ENCODE measurements at places on chromosomes 2 and 18. TPM values are rescaled to one million over a fixed set of nuclear protein-coding genes. Genes with fewer than 3 reads are reported as not detected.

Gene FAM237A
- polyA plus RNA-seq: not detected

Gene LYG1
- polyA plus RNA-seq: 2.4 TPM

Gene SLC38A11
- 0.15 TPM for polyA plus RNA-seq

Gene TUBA3E
- not detected for polyA plus RNA-seq

Gene POTEC
- polyA plus RNA-seq: not detected

Gene CD8B2
- not detected for polyA plus RNA-seq

Gene DCC
- polyA plus RNA-seq: 0.14 TPM

Gene SCYGR7
- not detected for polyA plus RNA-seq

GRCh38 chr2:100031604-100032003 is 110.8 kb downstream of the AFF3 start:
- DNase-seq: no peak

DNA sequence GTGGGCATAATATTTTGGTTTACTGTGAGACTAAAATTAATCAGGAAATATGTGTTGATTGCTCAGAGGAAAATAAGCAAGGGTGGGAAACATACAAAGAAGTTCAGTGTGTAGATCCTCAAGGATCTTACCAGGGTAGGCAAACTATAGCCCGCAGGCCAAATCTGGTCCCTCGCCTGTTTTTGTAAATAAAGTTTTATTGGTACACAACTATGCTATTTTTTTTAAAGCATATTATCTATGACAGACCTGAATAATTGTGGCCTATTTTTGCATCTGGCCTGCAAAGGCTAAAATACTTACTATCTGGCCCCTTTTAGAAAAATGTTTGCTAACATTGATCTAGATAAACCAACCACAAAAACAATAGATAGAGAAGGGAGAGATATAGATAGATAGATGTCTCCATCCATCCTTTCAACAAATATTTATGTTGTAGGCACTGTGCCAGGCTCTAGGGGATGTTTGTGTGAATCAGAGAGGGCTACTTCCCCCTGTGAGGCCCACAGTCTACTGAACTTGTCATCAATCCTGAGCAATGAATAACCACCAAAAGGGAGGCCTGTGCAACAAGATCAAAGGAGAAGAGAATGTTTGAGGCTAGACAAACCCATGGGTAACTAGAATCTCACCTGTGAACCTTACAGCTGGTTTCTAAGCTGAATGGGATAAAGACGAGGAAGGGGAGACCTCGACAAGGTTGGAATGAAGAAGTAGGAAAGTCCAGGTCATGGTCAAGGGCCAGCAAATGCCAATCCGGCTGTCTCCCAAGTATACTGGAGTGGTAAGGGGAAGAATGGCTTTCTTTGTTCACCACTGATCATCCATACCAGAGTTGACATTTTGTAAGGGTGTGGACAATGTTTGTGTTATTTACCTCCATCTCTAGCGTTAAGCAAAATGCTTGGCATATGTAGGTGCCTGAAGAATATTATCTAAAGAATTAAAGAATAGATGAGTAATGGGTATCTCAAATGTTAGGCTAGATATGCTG is 23.6 kb downstream of the ALPK2 start:
- DNase-seq: no peak

GRCh38 chr2:25275575-25275965 is 66.2 kb downstream of the DNMT3A start:
- DNase-seq: no peak

- DNase-seq: no peak
Observed at GRCh38 chr2:63993871-63994270, 25.4 kb downstream of the VPS54 start.

DNA sequence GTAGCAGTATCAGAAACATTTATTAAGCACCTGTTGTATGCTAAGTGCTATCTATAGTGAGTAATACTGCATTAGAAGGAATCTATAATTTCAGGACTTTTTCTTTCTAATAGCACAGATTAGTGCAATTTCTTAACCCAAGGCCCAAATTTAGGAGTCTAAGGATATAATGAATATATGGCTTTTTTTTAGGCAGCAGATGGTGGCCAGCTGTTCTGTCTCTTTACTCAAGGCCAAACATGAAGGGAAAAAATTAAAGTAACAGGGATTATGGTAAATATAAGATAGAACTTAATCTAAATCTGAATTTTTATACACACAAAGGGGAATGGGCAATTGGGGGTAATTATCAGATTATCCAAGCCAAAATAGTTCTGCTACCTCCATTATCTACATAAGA is 230.6 kb upstream of the SP5 start:
- no peak for DNase-seq

GRCh38 chr2:77147153-77147552 is 375.0 kb downstream of the LRRTM4 start:
- no peak for DNase-seq

DNA sequence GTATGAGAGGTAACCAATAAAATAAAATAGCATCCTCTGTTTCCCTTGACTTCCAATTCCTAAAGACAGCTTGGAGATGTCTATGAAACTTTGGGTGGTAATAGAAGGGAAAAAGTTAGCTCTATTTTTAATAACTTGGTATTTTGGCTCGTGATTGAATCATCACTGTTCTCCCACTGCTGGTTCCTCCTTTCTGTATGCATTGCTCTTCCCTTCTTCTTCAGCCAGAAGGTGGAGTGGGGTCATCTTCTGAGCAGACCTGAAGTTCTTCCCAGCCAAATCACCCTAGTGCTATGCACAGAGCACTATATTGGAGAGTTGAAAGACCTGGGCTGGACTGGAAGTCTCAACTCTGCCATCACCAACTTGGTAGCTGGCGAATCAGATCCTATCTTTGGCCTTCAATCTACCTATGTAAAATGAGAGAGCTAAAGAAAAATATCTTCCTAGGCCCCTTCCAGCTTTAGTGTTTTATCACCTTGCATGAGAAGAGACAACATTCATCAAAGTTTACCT is 54.1 kb downstream of the CPO start:
- DNase-seq: no peak

DNA sequence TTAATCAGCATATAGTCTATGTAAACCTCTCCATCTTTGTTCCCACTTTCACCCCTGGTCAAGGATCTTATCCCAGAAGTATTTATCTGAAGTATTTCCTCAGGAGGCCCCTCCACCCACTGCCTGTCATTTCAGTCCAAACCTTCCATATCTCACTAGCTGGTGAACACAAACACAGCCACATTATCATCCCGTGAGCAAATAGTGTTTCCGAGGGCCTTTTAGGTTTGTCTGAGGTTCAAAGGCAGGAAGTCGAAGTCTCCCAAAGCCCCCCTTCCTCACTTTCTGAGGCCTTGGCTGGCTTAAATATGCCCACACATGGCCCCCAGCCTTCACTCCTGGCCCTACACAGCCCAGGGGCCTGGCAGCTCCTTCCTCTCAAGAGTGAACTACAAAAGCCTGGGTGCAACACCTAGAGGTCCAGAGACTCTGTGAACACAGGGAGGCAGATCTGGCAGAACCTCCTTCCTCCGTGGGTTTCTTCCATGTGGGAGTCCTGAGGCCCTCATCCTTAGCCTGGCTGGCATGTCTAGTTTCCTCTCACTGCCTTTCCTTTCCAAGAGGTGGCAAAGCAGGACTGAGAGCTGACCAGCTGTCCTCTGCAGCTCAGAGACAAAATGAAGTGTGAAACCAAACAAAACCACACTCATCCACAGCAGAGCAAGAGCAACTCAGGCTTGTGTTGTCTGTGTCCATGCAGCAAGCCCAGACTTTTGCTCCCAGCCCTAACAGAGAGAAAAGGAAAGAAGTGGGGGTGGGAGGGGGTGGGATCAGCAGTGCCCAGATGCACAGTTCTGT is 264.2 kb downstream of the SS18 start:
- DNase-seq: no peak

DNA sequence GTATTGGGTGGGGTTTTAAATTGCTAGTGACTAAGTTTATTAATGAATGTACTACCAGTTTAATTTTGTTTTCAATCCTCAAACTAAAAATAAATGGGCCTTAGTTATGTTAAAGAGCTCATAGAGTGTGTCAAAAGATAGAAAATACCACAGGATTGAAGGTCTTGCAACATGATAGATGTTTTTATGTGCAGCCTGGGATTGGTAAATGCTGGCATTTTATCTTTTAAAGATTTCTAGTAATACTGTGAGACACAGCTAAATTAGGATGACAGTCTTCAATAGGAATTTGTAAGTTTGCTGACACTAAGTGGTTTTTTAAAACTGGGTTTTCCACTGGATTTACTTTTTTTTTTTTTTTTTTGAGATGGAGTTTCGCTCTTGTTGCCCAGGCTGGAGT is 122.3 kb downstream of the HAUS1 start:
- no peak for DNase-seq

DNA sequence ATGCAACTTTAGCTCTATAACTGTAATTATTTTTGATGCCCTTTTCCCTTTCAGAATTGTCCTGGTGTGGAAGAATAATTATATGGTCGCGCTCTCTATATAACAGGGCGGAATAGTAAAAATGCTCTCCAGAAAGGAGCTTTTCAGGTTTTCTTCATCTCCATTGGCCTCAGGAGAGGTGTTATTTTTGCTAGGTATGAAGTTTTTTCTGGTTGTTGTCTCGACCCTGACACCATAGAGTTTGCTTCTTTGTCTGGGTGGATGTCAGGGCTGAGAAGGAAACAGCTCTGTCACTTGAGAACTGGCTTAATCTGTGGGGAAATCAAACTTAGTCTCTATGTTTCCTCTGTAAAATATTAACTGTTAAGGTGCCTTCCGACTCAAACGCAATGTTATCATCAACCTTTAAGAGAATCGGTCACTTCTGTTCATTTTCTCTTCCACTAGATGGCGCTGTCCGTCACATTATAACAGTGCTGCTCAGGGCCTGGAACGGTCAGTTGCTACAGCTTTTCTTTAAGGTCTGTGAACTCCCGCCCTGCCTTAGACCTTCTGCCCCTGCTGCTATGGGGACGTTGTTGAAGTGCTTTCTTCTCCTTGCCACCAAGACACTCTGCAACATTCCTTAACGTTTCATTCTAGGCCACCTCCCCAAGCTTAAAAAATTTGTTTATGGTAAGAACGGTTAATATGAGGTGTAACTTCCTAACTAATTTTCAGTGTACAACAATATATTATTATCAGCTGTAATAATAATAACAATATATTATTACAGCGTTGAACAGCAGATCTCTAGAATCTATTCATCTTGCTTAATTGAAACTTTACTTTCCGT is 23.8 kb upstream of the SERPINB12 start:
- peak; percentile 63 for DNase-seq

- peak; percentile 28 for DNase-seq
Observed at GRCh38 chr18:693466-694187, 18.8 kb downstream of the ENOSF1 start.
